CD8-positive, alpha-beta memory T cell (primary cell): ENCODE measurements at places on chromosomes 12 and 14. TPM values are rescaled to one million over a fixed set of nuclear protein-coding genes. Genes with fewer than 3 reads are reported as not detected.

AICDA gene
- not detected for polyA plus RNA-seq

PLEKHD1 gene
- polyA plus RNA-seq, result 0.06 TPM

AMDHD1 gene
- 0.68 TPM for polyA plus RNA-seq

CLECL1 gene
- 14.3 TPM for polyA plus RNA-seq

DNA sequence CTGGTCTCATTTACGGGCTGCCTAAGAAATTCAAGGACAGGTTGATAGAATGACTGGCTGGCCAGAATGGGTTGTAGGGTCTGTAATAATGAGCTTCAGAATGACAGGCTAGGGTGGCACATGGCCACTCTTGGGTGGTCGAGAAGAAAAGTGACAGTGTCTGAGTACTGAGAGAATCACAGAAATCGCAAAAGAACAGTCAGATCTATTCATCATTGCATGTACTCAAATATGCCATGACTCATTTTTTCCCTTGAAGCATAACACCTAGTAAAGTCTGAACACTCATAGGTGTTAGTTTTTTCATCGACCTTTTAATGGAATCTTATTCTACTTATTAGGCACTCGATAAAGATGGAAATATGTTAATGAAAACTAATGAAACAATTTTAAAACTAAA, 37.8 kb upstream of the SEL1L start:
- H3K4me1 ChIP-seq, result no peaks in the 10 kb centered on the region
- no peak overlapping the region for H3K27ac ChIP-seq
- no peaks in the 10 kb centered on the region for H3K27me3 ChIP-seq
- DNase-seq, result no peak
- H3K4me3 ChIP-seq, result no peak overlapping the region
- H3K36me3 ChIP-seq, result no peaks in the 10 kb centered on the region

GRCh38 chr12:56987011-56987410, 19.3 kb downstream of the ZBTB39 start:
- no peak overlapping the region for H3K27ac ChIP-seq
- H3K27me3 ChIP-seq, result no peaks in the 10 kb centered on the region
- H3K4me1 ChIP-seq, result peaks cover 9% of the 10 kb centered on the region
- no peak for DNase-seq
- no peaks in the 10 kb centered on the region for H3K36me3 ChIP-seq

DNA sequence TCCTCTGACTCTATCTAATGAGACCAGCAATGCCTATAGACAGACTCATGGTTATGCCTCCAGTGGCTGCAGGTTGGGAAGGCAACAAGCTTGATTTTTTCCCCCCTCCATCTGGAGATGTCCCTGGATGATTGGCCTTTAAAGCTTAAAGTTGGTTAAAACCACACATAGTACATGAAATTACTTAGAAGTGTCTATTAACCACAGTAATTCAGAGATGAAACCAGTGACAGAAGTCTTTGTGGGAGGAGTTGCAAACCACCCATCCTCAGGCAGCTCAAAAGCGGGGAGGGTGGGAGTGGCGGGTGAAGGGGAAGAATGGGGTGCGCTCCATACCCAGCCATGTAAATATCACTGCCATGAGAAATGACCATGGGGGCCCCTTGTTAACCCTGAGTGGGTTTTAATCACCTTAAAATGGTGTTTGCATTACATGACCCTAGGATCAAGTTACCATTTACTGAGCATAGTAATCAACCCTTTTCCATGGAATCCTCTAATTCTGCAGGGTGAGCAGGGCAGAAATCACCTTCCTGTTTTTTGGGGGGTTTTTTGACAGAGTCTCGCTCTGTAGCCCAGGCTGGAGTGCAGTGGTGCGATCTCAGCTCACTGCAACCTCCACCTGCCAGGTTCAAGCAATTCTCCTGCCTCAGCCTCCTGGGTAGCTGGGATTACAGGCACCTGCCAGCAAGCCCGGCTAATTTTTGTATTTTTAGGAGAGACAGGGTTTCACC, 133.5 kb downstream of the FOXN3 start:
- no peak overlapping the region for H3K4me3 ChIP-seq
- DNase-seq, result no peak
- H3K27me3 ChIP-seq, result no peaks in the 10 kb centered on the region
- H3K36me3 ChIP-seq, result peaks cover 7% of the 10 kb centered on the region
- peaks cover 12% of the 10 kb centered on the region for H3K4me1 ChIP-seq
- no peak overlapping the region for H3K27ac ChIP-seq

DNA sequence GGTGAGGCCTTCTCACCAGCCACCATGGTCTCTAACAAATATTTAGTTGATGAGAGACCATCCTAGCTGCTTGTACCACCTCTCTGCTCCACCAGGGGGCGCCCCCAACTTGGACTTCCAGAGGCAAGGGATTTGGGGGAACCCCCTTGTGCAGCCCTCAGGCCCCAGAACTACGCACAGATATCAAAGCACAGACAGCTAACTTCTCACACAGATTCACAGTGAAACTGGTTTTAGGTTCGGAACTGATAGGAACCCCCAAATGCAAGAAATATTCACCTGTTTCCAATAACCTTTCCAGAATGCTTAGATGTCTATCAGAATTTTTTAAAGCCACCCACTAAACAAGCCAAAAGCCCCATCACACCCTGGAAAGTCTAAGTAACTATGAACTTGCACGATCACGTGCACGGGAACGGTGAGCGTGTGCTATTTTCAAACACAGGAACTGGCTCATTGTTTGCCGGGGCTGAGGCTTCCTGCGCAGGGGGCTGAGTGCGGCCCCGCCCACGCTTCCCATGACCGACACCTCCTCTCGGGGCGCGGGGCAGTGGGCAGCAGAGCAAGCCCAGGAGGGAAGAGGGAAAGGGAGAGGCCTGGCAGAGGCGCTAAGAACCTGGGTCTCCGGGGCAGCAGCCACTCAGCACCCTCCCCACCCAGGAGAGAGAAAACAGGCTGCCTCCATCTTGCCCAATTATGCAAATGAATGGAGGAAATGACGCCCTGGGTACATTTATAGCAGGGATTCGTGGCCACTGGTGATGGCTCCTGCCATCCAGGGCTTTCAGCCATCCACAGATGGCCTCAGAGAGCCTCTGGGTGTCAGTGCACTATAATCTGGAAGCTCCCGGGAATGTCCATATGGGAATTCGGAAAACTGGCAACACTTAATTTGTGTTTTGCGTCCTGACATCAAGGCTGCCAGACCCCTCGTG, 79.4 kb upstream of the GPR68 start:
- peak overlapping the region; percentile 83 for H3K27ac ChIP-seq
- peak overlapping the region; percentile 32 for H3K4me3 ChIP-seq
- peaks cover 63% of the 10 kb centered on the region for H3K36me3 ChIP-seq
- H3K27me3 ChIP-seq, result no peaks in the 10 kb centered on the region
- DNase-seq, result peak; percentile 93
